ENCODE measurements at places on chromosomes 12 and 14. TPM values are rescaled to one million over a fixed set of nuclear protein-coding genes. Genes with fewer than 3 reads are reported as not detected.

DNA sequence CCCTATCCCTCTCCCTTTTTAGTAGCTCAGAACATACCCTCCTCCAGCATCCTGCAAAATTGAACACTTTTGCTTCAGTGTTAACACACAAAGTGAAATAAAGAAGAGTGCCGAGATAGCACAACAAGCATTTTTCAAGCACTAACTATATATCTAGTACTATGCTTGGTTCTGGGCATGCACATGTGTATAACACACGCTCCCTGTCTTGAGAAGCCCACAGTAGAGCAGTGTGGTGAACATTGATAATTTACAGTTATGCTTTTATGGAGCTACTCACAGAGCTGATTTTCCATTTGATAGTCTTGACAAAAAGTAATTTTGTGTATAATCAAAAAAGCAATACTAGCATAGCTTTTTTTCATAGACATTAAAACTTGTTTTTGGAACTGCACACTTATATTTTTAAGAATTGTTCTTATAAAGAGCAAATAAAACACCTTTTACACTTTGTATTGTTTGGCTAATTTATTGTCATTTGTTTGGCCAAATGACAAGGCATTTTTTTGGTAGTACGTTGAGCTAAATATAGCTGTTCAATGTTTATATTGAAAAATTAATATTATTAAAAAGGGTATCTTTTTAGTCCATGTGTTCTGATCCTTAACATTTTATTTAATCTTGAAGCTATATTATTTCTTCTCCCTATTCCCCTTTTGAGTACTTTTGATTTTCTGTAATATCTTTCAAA is 39.7 kb downstream of the LEMD3 start:
- no peak for DNase-seq

NAV3 gene
- total RNA-seq = not detected

PTGDR gene
- not detected for total RNA-seq

GRCh38 chr12:84969226-84969625 is 56.6 kb upstream of the SLC6A15 start:
- no peak for DNase-seq

DNA sequence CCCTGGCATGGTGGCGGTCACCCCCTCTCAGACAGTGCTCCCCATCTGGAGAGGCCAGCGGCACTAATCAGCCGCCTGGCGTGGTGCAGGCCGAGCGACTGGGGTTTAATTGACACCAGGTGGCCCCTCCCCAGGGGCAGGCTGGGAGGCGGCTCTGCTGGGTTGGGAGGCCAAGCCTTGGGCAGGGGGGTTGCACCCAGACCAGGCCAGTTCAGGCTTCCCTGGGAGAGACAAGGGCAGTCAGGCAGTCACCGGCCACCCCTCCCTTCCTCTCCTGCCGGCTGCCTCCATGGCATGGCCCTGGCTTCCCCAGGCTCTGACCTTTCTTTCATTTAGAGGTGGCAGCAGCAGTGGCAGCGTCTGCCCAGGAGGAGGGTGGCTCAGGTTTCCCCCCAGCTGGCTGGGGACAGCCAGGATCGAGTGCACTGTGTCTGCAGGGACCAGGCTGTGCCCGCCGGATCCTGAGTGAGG is 78.1 kb upstream of the NOS1 start:
- no peak for DNase-seq

DNA sequence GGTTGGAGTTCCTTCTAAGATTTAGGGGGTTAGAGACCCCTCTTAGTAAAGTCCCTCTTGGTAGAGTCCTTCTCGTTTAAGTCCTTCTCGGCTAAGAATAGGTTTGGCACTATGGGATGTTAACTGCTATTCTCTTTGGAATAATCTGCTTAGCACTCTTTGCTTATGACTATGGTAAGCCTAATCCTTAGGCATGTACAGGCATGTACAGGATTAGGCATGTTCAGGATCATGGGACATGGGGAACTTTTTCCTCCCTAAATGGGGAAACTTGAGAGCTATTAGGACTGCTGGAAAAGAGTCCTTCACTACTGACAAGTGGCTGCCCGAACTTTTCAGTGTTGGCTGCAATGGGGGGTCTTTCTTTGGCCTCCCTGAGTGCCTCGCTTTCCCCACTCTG is 193.3 kb downstream of the TMEM117 start:
- no peak for DNase-seq

GRCh38 chr14:23327947-23328744 is 6.9 kb downstream of the PABPN1 start:
- DNase-seq = peak; percentile 76

GRCh38 chr12:104263026-104263425 is 40.5 kb upstream of the EID3 start:
- DNase-seq = no peak

- no peak for DNase-seq
Measured at GRCh38 chr12:124952295-124952694, 36.6 kb downstream of the DHX37 start.

- DNase-seq = no peak
Measured at GRCh38 chr14:89566644-89567415, 149.8 kb upstream of the FOXN3 start.

DNA sequence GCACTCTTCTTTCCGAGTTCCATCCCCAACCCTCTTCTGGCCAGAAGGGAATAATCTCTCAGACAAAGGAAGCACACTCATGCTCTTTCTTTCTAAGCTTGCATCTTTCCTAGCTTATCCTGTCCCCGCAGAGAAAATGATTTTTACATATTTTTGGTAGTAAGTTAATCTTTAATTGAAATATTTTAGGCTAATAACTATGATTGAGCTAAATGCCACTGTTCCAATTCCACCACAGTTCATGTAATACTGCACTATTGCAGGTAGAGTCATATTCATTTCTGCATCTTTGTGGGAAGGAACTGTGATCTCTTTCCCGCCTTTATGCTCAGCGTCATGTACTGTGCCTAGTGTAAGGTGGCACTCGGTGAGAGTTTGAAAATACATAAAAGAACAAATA is 158.9 kb upstream of the FOXG1 start:
- DNase-seq = no peak

DNA sequence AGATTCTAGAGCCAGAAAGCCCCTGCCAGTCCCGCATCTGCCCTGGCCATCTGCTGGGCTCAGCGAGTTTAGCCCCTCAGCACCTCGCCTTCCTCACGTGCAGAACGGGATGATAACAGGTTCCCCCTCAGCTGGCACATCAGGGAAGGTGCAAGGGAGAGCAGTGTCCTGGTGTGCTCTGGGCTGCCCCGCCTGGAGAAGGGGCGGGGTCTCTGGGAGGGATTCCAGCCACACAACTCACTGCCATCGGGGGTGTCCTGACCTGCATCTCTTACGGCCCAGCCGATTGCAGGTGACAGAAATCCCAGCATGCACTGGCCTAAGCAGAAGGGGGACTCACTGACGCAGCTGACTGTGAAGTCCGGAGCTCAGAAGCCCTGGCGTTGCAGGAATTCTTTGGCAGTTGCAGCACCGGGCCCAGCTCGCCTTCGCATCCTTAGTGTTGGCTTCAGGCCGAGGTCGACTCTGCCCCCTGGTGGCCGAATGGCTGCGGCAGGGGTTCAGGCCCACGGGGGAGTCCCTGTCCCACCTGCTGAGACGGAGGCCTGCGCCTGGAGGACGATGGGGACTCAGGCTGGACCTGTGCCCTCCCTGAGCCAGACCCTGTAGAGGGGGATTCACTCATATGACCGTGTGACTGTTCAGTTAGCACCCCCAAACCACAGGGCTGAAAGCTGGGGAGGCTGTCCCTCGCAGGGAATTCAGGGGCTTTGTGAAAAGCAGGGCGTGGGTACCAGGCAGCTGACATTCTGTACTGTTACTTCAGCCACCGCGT is 178.6 kb downstream of the ADGRD1 start:
- DNase-seq = peak; percentile 68

DNA sequence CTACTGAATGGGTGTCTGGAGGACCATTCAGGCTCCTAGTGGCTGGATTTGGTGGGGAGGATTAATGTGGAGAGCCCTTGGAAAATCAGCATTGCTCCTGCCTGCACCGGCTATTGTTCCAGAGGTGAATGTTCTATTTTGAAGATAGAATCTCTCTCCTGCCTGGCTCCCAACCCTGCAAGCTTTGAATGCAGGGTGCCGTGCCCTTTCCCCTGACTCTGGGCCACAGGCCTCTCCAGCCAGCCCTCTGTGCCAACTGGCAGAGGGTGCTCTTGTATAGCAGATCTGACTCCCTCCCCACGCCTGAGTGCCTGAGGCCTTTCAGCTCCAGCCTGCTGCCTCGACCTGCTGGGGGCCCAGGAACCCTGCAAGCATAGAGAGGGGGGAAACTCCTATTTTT is 106.8 kb downstream of the TMEM260 start:
- DNase-seq = no peak

DNA sequence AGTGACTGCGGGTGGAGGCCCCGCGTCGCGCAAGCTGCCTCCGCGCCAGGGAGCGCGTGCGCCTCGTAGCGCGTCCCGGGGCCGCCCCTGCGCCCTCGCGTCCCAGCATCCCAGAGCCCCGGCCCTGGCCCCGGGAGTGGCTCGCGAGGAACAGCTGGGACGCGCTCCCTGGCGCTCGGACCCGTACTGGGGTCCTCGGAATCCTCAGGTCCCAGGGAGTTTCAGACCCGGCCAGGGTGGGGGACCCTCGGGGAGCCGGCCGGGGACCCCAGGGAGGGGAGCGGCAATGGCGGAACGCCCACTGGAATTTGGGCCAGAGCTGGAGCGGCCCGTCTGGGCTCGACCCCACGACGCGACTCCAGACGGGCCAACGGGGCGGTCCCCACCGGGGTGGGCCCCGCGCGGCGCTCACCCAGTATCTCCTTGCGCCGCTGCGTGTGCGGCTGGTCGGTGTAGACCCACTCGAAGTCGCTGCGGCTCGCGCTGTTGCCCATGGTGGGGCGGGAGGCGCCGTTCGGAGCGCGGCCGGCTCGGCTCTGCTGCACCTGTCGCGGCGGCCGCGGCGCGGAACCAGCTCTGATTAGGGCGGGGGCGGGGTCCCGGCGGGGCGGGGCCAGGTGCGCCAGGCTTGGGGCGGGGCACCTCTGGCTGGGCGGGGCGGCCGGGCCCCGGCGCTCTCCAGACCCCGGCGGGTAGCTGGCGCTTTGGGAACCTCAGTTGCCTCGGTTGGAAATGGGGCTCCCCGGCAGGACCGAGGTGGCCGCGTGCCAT is at the start of gene DEGS2:
TSS of gene DEGS2 (minus strand) at position 552 of the 771 bp plus-strand sequence. CDS start at position 494, 58 bp downstream.
- peak; percentile 54 for DNase-seq

KCNA1 gene
- not detected for total RNA-seq

- no peak for DNase-seq
Measured at GRCh38 chr12:131136539-131136872, 182.8 kb downstream of the ADGRD1 start.

DNA sequence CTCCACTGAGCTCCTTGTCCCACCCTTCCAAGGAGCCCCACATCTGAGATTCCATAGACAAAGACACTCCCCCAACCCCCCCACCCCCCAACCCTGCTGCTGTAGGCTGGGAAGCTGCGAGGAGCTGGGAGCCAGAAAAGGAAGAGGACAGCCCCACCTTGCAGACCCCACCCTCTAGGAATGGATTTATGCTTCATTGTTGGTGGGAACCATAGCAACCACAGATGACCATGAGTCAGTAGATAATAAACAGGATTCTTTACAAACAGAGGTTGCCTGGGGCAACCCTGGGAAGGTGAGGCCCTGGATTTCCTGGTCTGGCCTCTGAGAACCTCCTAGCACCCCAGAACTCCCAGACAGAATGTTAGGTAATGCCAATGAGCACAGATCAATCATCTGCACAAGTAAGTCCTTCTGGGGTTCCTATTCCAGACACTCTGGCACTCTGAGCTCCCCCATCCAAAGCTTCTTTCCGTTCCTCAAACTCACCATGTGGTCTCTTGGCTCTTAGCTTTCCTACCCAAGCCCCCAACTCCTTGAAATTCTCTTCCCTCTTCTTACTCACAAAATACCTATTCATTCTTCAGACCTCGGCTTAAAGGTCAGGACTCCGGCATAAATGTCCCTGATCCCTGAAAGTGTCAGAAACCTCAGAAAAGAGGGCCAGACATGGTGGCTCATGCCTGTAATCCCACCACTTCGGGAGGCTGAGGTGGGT is 15.2 kb upstream of the PLEKHG6 start:
- DNase-seq = no peak

- no peak for DNase-seq
Measured at GRCh38 chr12:115697340-115697739, 580.2 kb downstream of the MED13L start.

SLC6A13 gene
- 0.19 TPM for total RNA-seq

DNA sequence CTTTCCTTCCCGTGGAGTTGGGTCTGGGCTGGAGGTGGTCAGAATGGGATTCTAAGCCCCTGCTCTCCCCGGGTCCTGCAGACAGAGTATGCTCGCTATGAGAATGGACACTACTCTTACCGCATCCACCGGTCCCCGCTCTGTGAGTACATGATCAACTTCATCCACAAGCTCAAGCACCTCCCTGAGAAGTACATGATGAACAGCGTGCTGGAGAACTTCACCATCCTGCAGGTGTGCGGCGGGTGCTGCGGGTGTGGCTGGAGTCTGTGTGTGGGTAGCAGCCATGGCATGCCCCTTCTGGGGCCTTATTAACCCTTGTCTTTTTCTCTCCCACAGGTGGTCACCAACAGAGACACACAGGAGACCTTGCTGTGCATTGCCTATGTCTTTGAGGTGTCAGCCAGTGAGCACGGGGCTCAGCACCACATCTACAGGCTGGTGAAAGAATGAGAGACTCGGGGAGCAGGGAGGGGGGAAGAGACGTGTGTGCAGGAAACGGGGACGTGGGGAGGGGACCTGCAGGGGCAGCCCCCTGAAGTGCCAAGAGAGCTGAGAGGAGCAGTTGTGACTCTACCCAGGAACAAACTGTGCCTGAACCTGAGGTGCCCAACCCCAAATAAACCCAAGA is 37.0 kb upstream of the TSPAN9 start:
- DNase-seq = no peak

DNA sequence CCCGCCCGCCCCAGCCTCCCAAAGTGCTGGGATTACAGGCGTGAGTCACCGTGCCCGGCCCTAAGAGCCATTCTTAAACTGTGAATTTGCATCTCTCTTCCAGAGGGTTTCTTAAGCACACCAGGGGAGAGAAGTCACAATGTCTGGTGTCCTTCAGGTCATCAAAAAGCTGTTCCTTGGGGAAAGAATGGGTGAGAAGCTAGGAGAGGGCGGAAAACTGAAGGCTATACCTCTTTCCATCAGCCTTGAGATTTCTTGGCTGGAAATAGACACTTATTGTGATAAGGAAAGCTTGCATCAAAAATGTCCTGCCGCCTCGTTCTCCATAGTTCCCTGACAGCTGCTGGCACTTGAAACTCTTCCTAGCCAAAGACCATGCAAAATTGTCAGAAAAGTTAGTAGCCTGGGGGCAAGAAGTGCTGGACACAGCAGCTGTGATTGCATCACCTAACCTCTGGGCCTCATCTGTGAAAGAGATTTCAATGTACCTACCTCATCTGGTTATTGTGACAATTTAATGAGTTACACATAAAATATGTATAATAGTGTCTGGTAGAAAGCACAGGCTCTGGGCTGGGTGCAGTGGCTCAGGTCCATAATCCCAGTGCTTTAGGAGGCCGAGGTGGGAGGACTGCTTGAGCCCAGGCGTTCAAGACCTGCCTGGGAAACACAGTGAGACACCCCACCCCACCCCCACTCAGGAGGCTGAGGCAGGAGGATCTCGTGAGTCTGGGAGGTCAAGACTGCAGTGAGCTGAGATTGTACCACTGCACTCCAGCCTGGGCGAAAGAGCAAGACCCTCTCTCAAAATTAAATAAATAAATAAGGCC is 9.7 kb upstream of the UBC start:
- no peak for DNase-seq

- DNase-seq = no peak
Measured at GRCh38 chr14:33510063-33510481, 440.8 kb downstream of the EGLN3 start.

- DNase-seq = no peak
Measured at GRCh38 chr12:414859-415258, 13.4 kb downstream of the CCDC77 start.

AJUBA gene
- total RNA-seq = 1.3 TPM

- DNase-seq = peak; percentile 67
Measured at GRCh38 chr14:105484069-105484996, 2.4 kb upstream of the CRIP1 start.

ATL1 gene
- total RNA-seq = 1.2 TPM

Data from activated CD4-positive, alpha-beta T cell treated with anti-CD3 and anti-CD28 coated beads, Interleukin-2, amount 10 ng/mL, durations not matched to agents 7 days and 5 days (primary cell).